ENCODE measurements at places on chromosomes 16 and 17.
A peak's percentile ranks its signal among the peaks of the same experiment; 100 is the strongest.

DNA sequence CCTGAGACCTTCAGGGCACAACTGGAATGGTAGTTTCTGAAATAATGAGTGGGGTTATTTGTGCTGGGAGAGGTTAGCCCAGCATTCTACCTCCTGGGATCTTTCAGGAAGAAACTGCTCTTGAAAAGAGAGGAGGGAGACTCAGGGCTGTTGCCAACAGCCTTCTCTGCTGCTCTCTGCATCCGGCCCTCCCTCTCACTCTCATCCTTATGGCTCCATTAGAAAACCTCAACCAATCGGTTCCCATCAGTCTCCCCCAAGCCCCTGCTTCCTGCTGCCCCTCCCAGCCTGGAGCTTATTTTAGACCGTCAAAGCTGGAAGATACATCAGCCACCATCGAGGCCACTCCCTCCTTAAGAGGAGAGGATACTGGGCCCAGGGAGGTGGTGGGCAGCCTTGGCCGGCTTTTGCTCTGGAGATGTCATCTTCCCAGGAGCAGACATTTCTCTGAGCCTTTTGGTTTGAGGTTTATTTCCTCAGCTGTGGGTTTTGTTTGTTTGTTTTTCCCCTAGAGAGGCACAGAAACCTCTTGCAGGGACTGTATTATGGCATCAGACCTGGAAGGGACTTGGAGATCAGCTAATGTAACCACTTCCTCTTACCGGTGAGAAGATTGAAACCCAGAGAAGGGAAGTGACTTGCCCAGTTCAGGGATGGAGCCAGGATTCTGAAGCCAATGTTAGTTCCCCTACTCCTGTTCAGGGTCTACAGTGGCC is 2.7 kb downstream of the MPRIP start:
- DNase-seq = no peak

DNA sequence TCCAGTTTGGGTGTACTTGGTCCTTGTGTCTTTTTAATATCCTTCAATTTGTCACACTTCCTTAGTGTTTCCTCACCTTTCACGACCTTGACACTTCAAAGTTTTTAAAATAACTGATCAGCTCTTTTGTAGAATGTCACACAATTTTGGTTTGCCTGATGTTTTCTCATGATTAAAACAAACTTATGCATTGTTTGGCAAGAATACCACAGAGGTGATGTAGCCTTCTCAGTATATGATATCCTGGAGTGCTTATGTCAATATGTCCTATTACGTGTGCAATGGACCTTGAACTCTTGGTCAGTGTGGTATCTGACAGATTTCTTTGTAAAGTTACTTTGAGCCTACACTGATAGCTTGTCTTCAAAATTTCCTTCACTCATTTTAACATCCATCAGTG is 297.4 kb downstream of the CNTNAP4 start:
- no peak for DNase-seq

GRCh38 chr16:47983999-47984580 is 171.7 kb downstream of the ABCC12 start:
- no peak for DNase-seq

DNA sequence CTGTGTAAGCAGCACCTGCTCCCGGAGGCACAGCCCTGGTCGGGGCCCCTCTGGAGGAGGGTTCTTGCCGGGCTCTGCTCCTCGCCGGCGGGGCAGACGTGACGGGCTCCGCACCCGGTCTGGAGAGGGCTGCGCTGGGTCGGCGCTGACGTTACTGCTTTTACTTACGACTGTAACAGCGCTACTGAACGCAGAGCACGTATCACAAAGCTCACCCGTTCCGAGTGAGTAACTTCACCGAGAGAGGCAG is 1.3 kb upstream of the RAB40C start:
- DNase-seq = no peak

DNA sequence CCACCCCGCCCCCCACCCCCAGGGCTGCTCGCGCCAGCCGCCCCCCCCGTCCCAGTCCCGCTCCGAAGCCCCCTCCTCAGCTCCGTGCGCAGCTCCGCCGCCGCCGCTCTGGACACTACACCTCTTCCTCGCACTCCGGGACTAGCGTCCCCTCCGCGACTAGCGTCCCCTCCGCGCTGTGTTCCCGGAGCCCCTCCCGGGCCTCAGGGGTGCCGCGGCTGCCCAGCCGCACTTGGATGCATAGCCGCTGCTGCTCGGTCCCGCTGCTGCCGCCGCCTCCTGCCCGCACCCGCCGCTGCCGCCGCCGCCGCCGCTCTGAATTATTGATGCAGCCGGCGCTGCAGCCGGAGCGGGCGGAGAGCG is at the start of gene CBLN1:
Gene CBLN1 (minus strand): TSS at position 359 of the 363 bp plus-strand sequence. CDS start 373 bp downstream, outside the sequence.
- no peak for DNase-seq

- DNase-seq = no peak
These were observed 25.1 kb downstream of the UNC13D start for GRCh38 chr17:75819116-75819515.

DNA sequence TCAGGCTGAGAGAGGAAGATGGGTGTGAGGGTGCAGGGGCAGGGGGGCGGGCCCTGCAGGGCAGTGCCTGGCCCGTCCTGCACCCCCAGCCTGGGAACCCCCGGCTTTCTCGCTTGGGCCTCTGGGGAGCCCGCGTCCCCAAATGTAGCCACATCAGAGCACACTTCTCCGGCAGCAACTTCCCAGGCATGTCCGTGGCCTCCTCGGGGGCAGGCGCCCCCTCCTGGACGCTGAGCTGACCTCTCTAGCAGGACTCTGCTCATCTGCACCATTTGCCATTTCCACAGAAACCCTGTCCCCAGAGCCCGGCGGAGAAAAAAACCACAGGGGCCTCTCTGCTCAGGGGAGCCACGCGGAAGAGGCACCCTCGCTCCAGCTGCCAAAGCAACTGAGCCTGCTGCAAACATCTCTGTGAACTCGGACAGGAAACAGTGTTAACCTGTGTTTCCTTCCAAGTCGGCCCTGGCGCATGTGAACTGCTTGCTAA is 63.4 kb downstream of the KLHDC4 start:
- no peak for DNase-seq

DNA sequence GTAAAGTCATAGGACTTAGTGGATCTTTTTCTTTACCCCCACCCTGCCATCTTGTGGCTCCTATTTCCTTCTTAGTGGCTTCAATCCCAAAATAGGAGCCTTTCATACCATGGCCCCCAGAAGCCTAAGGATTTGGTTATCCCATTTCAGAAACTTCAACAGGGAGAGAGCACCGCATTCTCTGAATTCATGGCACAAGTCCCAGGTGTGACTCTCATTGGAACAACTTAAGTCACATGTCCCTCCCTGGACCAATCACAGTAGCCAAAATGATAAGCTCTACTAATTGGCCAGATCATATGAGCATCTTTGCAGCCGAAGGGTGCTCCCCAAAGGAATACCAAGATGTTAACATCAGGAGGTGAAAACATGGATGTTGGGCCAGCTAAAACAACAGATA is 43.2 kb downstream of the AXIN2 start:
- no peak for DNase-seq

GRCh38 chr16:81748476-81749198 is 30.5 kb upstream of the PLCG2 start:
- no peak for DNase-seq

GRCh38 chr17:50511058-50511457 is 2.8 kb downstream of the MYCBPAP start:
- no peak for DNase-seq

DNA sequence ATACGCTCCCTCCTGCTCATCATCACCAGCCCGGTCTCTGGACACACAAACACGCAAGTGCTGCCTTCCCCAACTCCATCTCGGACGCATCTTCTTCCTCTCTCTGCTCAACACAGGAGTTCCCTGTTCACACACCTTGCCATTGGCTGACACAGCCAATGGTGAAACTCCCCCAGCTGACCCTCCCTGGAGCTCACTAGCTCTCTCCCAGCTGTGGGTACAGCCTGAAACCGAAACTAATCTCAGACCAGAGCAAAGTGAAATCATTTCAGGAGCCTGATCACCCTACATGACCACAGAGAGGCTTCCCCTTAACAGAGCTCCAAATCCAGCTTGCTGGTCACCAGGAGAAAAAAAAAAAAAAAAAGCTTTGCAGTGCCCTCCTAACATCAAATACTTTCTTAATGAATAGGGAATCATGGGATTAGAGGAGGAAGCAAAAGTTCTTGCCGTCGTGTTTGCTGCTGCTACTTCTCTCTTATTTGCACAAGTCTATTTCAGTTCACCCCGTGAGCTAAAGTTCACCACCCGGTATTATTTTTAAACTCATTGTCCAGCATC is 8.3 kb downstream of the CUEDC1 start:
- no peak for DNase-seq

- DNase-seq = no peak
These were observed 762 bp downstream of the CDK12 start for GRCh38 chr17:39461926-39462569.

GRCh38 chr16:50282010-50282538 is 15.7 kb downstream of the ADCY7 start:
- no peak for DNase-seq

- DNase-seq = no peak
These were observed 40.2 kb upstream of the MYH2 start for GRCh38 chr17:10589553-10590145.

- DNase-seq = no peak
These were observed 35.8 kb upstream of the HAPSTR1 start for GRCh38 chr16:9055661-9056060.

- no peak for DNase-seq
These were observed 28.9 kb downstream of the IKZF3 start for GRCh38 chr17:39835038-39835786.

- no peak for DNase-seq
These were observed 18.4 kb downstream of the TOX3 start for GRCh38 chr16:52528393-52529065.

DNA sequence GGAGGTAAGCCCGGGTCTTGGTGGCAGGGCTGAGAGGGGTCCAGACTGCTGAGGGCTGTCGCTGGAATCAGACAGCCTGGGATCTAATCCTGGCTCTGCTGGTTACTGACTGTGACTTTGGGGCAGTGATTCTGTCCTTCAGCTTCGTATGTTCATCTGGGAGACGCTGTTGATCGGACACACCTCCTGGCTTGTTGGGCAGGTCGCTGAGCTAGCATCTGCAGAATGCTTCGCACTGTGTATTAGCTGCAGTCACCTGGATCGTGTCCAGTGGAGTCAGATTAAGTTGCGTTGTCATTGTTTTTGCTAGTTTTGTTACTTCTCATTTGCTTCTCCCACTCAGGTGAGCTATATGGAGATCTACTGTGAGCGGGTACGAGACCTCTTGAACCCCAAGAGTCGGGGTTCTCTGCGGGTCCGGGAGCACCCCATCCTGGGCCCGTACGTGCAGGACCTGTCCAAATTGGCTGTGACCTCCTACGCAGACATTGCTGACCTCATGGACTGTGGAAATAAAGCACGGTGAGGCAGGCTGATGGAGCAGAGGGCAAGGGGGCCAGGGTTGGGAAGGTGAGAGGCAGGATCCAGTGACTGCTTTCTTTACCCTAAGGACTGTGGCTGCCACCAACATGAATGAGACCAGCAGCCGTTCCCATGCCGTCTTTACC is 4.5 kb downstream of the KIF1C start:
- DNase-seq = no peak

- DNase-seq = no peak
These were observed 4.6 kb downstream of the HAGH start for GRCh38 chr16:1821861-1822611.

GRCh38 chr17:21345236-21345635 is 30.9 kb upstream of the KCNJ12 start:
- no peak for DNase-seq

GRCh38 chr17:57045868-57046704 is 39.0 kb upstream of the AKAP1 start:
- peak; percentile 6 for DNase-seq
